ENCODE measurements at places on chromosomes 1 and 21. TPM values are rescaled to one million over a fixed set of nuclear protein-coding genes. Genes with fewer than 3 reads are reported as not detected.

The GIPC2 gene
- 1.4 TPM for total RNA-seq

The PLA2G2A gene
- not detected for total RNA-seq

The MYCL gene
- 0.33 TPM for total RNA-seq

The ZNF362 gene
- 8.5 TPM for total RNA-seq

The CYP4Z1 gene
- not detected for total RNA-seq

The PROK1 gene
- not detected for total RNA-seq

The RSPO1 gene
- 0.07 TPM for total RNA-seq

The CRNN gene
- total RNA-seq, result not detected

The HEYL gene
- 0.30 TPM for total RNA-seq

The NPPA gene
- total RNA-seq, result not detected

The DIO1 gene
- not detected for total RNA-seq

The CDC20 gene
- 16.5 TPM for total RNA-seq

The LDLRAD1 gene
- total RNA-seq, result not detected

The DYNLT5 gene
- 0.65 TPM for total RNA-seq

The GBP2 gene
- total RNA-seq, result 24.2 TPM

The E2F2 gene
- total RNA-seq, result 0.39 TPM

The SEC22B gene
- 49.9 TPM for total RNA-seq

The FOXD3 gene
- not detected for total RNA-seq

The OLIG2 gene
- not detected for total RNA-seq

The ZNF124 gene
- total RNA-seq, result 10.0 TPM

The SPATA1 gene
- 0.46 TPM for total RNA-seq

The FCRL1 gene
- total RNA-seq, result not detected

The PLA2G2F gene
- not detected for total RNA-seq

The LRRIQ3 gene
- total RNA-seq, result 0.46 TPM

The HRNR gene
- total RNA-seq, result not detected

The APP gene
- 940 TPM for total RNA-seq

The AMY1B gene
- not detected for total RNA-seq

The PPT1 gene
- total RNA-seq, result 66.4 TPM

The CLDN14 gene
- total RNA-seq, result 0.26 TPM

The NUDT4B gene
- total RNA-seq, result 9.8 TPM

The RAP1A gene
- 25.5 TPM for total RNA-seq

The RSRP1 gene
- total RNA-seq, result 103 TPM

The IVL gene
- total RNA-seq, result not detected

Data from smooth muscle cell of the pulmonary artery (primary cell).